Cerebellar nuclear complex (tissue), 1 donor: ENCODE measurements at places on chromosomes 2 and 18.

GRCh38 chr18:421247-422155 is 79.0 kb downstream of the COLEC12 start:
- no peak for DNase-seq

DNA sequence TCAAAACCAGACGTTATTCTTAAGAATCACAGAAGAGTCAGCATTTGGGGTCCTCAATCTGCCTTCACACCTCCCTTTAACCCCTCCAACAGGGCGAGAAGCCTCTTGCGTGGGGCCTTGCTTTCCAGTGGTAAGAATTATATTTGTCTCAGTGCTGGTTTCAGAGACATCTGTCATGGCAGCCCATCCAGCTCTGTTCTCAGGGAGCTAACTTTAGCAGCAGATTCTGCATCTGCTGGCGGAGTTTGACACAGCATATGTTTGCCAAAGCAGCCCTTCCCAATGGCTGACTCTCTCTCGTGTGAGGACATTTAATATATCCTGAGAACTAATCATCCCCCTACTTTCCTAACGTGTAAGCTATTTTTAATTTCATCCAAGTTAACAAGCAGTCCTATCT is 91.5 kb upstream of the BCL11A start:
- no peak for DNase-seq

GRCh38 chr18:75248426-75249174 is 38.0 kb downstream of the TSHZ1 start:
- no peak for DNase-seq

GRCh38 chr2:216235896-216236295 is 126.7 kb downstream of the XRCC5 start:
- no peak for DNase-seq

DNA sequence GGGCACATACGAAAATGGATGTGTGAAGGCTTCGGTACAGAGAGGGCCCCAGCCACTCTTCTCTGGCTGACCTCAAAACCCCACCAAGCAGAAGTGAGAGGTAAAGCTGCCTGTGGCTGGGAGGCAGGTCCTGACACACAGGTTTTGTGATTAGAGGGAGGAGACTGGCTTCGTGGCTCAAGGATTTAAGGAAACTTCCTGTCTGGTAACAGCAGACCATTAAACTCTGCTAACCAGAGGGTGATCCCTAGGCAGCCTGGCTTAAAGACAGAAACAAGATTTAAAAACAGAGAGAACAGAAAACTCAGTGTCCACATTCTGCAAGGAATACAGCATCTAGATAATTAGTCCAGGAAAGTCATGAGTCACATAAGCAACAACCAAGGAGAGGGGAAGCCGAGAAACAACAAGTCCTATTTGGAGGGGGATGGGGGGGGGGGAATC is 101.9 kb downstream of the NFATC1 start:
- no peak for DNase-seq

DNA sequence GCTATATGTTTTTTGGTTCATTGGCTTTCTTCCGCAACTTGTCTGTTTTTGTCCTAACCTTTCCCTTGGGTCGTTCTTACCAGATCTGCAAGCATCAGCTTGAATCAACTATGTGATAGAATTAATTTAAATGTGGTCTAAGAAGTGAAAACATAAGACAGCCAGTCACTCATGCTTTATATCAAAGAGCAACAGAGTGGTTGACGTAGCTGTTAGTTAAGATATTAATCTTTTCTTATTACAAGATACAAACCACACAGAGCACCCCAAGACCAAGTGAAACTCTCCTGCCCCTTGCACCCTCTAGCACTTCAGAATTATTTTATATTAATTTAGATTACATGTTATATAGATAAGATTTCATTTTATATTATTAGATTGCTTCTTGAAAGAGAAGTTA is 15.2 kb downstream of the IL18RAP start:
- no peak for DNase-seq

GRCh38 chr2:2793514-2793913 is 462.4 kb upstream of the MYT1L start:
- DNase-seq, result no peak

DNA sequence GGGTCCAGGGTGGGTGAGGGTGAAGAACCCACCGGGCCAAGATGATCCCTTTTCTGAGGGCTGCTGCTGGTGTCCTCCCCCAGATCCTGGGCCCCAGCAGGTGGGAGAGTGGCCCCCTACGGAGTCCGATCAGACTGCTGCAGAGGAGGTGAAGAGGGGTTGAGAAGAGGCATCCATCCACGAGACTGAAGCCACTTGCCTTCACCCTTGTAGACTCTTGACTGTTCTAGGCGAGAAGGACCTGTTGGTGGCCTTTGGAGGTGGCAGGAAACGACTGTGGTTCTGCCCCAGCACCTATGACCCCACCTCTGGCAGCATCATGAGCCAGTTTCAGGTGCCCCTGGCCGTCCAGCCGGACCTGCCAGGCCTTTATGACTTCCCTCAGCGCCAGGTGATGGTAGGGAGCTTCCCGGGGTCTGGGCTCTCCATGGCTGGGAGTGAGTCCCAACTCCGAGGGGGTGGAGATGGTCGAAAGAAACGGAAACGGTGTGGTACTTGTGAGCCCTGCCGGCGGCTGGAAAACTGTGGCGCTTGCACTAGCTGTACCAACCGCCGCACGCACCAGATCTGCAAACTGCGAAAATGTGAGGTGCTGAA is 1.5 kb downstream of the TET3 start:
- no peak for DNase-seq

DNA sequence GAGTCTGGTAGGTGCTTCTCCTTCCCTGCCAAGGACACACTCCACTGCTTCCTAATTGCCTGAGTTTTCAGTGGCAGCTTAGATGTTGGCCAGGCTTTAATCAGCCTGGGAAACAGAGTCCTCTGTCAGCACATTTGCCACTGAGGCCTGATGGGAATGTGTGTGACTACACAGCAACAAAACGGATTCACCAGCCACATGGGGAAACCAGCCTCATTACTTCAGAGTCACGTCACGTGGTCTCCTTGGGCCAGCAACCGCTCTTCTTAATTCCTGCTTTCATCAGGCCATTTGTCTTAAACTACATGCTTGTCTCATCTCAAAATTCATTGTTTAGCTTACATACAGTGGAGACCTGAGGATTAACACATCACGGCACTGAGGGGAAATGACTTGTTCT is 93.9 kb upstream of the LTBP1 start:
- DNase-seq, result no peak

- DNase-seq, result no peak
Observed at GRCh38 chr2:198077477-198077876, 273.1 kb downstream of the PLCL1 start.

DNA sequence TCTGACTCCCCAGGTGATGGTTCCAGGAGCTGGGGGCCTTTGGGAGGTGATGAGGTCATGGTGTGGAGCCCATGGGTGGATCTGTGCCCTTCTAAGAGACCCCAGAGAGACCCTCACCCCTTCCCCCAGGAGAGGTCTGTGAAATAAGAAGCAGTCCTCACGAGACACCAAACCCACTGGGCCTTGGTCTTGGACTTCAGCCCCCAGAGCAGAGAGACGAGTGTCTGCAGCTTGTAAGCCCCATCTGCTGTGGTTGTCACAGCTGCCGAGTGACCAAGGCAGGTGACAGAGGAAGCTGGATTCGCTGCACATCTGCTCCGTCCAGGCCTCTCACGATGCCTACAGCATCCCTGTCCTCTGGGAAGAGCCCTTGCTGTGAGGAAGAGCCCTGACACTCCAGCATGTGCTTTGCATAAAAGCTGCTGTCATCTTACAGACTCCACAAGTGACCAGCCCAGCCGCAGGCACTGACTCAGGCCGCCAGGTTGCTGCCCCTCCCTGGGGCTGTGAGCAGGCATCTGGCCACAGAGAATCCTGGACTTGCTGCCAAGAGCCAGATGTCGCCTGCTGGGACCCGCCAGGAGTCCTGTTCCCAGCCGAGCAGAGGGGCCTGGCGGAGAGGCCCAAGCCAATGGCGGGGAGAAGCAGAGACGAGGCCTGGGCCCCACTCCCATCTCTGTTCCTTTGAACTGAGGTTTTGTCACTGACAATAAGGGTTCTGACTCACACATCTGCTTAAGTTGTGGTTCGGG is 150.8 kb downstream of the PXDN start:
- DNase-seq, result no peak

- DNase-seq, result no peak
Observed at GRCh38 chr2:205323929-205324328, 358.4 kb upstream of the NRP2 start.

DNA sequence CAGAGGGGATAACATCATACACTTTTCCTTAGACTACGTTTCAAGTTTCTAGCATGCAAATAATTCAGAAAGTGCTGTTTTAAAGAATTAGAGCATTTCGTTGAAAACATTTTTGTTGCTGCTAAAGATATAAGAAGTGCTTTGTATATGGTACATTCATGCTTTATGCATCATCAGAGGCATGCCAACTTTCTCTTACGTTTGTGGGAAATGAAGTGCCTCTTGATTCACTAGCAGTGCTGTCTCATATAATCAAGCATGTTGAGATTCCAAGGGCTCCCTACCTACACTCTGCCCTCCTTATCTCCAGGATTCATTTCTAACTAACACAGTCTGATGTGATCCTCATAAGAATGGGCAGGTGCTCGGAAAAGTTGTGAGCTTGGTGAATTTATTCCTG is 748.6 kb upstream of the DDX18 start:
- DNase-seq, result no peak

GRCh38 chr18:22324191-22325131 is 93.3 kb downstream of the CTAGE1 start:
- no peak for DNase-seq

DNA sequence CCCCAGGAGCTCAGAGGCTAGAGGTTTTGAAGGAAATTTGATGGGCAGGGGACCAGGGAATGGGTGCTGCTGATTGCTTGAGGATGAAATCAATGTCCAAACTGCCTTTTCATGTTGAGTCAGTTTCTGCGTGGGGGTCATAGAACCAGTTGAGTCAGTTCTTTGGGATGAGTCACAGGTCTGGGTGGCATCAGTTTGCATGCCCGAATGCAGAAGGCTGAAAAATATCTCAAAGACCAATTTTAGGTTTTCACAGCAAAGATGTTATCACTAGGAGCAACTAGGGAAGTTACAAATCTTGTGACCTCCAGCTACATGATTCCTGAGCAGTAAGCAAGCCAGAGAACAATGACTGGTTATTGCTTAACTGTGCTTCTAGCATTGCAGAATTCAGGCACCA is 1135.1 kb upstream of the CRIM1 start:
- no peak for DNase-seq

- no peak for DNase-seq
Observed at GRCh38 chr2:136136931-136137330, 19.0 kb upstream of the CXCR4 start.

DNA sequence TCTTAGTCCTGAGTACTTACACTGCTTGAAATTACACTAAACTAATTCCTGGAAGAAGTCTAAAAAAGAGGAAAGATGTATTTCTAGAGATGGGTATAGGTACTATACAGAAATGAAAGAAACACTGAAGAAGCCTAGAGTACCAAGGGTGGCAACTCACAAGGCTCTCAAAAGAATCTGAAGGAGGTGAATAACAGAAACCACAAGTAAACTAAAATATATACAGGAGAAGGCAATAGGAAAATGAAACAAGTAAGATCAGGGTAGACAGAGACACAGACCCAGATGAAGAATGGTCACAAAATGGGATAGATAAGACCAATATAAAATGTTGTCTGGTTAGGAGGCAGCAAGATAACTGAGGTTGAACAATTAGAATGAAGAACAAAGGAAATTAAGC is 59.9 kb downstream of the USP37 start:
- no peak for DNase-seq

- no peak for DNase-seq
Observed at GRCh38 chr2:218019411-218020060, 16.7 kb upstream of the TNS1 start.

- no peak for DNase-seq
Observed at GRCh38 chr2:143526498-143526897, 397.3 kb downstream of the ARHGAP15 start.

GRCh38 chr2:205752924-205753323 is 70.6 kb downstream of the NRP2 start:
- DNase-seq, result no peak

DNA sequence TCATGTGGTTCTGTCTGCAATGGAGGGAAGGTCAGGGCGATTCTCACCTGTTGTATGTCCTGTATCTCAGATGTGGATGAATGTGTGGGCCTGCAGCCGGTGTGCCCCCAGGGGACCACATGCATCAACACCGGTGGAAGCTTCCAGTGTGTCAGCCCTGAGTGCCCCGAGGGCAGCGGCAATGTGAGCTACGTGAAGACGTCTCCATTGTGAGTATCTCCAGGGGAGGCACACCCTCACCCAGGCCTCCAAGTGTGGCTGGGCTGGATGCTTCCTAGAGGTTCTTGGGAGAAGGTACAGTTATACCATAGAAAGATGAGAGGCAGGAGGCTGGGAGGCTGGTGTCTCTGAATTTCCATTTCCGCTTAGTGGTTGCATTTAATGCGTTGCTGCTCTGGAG is 46.9 kb downstream of the FBLN7 start:
- DNase-seq, result no peak

GRCh38 chr2:241458687-241459086 is 49.7 kb downstream of the STK25 start:
- no peak for DNase-seq

GRCh38 chr2:138428710-138429440 is 72.7 kb upstream of the SPOPL start:
- no peak for DNase-seq

GRCh38 chr2:111904726-111905474 is 6.5 kb downstream of the MERTK start:
- DNase-seq, result no peak

DNA sequence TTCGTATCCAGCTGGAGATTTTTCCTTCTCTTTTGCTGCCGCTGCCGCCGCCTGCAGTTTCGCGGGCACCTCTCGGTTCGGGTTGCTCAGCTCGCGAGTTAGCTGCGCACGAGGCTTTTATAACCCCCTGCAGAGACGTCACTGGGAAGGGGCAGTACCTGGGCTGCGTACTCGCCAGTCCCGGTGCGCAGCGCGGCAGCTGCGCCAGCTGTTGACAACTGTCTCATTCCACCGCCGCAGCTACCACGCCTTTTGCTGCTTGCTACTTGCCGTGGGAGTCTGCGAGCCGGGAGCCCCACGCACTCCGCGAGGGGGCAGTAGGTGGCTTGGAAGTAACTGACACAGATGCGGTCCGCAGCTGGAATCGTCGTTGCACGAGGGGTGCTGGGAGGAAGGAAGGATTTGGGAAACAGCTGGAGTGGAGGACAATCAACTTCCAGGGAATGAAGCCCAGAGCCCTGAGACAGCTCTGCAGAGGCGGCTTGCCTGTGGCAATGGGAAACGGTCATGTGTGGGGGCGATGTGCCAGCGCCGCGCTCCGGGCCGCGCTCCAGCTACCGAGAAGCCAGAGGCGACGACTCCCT is at the start of gene TACR1:
Gene TACR1 (minus strand): TSS at position 93 of the 584 bp plus-strand sequence. CDS start 586 bp downstream, outside the sequence.
- DNase-seq, result no peak

GRCh38 chr2:168037778-168038177 is 209.6 kb downstream of the STK39 start:
- DNase-seq, result no peak

GRCh38 chr2:88345842-88346241 is 106.7 kb downstream of the FOXI3 start:
- DNase-seq, result no peak

- no peak for DNase-seq
Observed at GRCh38 chr2:111168528-111169239, 48.0 kb downstream of the BCL2L11 start.

- no peak for DNase-seq
Observed at GRCh38 chr2:155372969-155373368, 674.5 kb downstream of the KCNJ3 start.

GRCh38 chr2:136217996-136218395 is 100.0 kb upstream of the CXCR4 start:
- no peak for DNase-seq

- DNase-seq, result no peak
Observed at GRCh38 chr18:6677086-6677485, 52.4 kb upstream of the ARHGAP28 start.
